ENCODE measurements at places on chromosomes 11 and 22.

DNA sequence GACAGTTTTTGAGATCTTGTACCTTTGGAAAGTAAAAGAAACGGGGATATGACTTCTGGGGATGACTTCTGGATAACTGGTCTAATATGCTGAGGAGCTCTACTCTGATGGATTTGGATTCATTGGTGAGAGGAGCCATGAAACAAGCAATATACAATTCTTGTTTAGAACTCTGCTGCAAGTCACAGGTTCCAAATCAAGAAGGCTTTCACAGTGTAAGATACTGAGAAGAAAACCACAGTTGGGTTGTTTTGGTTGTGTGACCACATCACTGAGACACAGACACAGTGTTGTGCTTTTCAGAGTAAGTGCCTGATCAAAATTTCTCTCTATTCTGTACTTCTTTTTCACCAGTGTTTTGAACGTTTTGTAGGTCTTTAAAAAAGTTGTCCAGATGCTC lies 13.1 kb upstream of the UCP2 start:
- DNase-seq: no peak

DNA sequence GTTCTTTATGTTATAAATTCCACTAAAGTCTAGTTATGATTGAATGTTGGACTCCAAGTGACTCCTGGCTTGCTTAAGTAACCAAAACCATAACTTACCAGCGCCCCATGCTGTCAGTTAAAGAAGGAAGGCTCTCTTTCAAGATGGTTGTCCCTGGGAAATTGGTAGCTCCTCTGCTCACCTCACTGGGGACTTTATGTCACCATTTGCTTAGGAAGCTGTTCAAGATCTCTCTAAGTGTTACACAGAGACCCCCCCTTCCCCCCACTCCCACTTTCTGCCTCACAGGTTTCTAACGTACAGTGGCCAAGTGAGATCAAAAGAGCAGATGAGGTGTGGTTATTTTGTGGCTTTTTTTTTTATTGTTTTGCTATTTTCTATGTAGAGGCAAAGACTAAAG lies 301.8 kb downstream of the AASDHPPT start:
- no peak for DNase-seq

DNA sequence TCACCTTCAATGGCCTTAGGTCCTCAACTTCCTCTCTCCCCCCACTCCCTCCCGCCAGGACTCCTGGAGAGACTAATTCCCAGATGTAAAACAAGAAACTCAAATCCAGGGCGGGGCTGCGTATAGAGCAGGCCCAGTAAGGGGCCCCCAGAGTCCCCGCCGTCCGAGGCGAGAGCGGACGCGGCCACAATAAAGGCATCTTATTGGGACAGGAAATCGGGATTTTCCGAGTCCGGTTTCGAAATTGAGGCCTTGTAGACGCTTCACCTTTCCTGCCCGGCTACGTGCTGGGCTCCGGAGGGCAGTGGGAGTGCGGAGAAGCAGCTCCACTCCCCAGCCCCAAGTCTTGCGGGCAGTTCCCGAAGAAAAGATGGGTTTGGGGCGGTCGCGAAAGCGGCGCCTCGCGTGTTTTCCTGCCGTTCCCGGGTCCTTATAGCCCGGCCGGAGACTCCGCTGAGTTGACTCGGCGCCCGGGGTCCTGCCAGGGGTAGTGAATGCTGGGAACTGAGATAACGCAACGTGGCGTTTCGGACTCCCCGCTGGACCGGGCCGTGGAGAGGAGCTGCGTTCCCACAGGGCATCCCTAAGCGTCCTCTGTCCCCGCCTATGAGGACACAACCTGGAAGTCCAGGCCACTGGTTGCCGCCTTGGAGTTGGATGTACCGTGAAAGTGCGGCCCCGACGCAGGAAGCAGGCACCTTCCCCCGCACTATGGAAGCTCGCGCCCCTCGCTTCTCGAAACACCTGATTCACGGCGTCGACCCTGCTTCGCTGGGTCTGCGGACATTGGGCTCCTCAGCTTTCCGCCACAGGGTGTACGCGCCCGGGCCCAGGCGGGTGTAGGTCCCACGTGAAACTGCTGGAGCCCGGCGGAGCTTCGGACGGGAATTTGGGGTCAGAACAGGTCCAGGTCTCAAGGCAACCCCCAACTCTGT lies 4.8 kb upstream of the CHRM1 start:
- no peak for DNase-seq

DNA sequence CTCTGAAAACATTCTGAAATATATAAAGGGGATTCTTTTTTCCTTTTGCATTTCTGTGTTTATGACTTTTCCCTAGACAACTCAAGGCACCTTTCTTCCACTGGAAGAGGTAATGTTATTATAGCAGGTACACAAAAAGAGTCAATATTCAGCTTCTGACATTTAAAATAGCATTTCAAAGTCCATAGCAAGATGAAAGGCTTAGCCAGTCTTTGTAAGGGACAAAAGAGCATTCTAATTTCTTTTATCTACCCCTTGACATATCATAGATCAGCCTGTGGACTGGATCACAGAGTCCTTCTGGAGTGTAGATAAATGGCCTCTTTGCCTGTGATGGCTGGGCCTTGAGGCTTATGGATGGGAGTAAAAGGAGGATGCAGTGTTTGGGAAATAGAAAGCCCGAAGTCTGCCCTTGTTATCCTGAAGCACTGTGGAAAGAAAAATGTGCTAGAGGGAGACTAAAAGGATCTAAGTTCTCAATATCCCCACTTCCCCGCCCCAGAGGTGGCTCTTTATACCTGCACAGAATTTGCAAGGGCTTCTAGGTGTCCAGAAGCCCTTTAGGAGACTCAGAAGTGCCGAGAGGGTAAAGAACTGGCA lies 1.6 kb upstream of the HEPACAM start:
- no peak for DNase-seq

DNA sequence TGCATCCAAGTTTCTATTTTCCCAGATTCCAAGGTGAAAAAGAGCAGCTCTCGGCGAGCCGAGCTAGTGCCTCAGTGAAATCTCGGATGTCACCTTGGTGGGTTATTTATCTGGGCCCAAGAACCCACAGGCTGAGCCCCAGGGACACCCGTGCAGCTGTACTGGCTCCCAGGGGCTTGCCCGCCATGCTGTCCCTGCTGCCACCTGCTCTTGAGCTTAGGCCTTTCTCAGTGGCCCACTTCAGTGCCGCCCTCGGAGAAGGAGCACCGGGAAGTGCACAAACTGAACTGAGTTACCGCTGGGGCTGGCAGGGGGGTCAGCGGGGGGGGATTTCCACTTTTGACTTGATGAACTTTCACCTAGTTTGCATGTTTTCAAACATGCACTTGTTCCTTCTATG lies 27.9 kb downstream of the CPT1A start:
- DNase-seq: no peak

DNA sequence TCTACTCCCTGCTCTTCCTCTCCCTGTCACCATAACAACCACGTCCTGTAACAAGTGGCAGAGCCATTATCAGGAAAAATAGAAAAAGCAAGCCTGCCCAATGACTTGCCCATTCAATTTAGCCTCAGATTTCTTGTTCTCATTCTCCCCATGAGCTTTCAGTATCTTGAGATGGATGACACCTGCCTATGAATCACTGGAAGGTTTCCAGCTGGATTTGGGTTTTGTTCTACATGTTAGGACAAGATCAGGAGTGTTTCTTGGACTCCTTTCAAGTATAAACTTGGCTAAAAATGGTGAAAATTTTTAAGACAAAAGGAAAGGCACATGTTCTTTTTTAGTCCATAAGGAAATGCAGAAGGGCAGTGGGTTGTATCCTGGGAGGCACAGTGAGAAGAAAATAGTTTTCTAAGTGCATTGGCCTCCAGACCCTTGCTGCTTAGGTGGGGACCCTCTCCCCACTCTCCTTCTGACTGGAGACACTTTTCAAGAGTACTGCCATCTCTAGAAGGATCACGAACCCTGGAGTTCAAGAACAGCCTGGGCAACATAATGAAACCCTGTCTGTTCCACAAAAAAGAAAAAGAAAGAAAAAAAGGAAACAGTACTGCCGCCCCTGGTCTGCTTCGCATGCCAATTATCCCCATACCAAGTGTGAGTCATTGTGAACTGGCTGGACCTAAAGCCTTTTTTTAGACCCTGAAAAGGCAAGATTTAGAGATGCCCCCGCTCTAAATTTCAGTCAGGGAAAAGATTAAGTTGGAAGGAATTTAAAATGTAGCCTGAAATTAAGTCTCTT lies 51.0 kb downstream of the MTNR1B start:
- no peak for DNase-seq

- DNase-seq: no peak
These were observed 7.2 kb downstream of the CRELD2 start for GRCh38 chr22:49925525-49926128.

DNA sequence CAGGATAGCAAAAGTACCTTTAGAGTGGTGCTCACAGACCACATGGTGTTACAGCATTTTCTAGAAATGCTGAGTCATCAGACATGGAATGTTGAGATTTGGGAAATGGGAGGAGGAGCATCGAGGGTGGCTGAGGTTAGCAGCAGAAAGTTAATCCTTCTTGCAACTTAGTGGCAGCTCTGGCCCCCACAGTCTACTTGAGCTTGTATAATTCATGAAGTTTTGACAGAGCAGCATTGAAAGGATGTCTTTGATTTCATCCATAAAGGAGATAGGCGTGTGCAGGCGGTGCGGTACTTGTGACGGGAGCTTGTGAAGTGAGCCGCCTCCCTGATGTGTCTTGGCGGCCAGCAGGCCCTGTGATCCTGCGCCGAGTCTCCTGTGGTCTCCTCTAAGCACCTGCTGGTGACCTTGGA lies 330.5 kb downstream of the TBC1D22A start:
- no peak for DNase-seq

DNA sequence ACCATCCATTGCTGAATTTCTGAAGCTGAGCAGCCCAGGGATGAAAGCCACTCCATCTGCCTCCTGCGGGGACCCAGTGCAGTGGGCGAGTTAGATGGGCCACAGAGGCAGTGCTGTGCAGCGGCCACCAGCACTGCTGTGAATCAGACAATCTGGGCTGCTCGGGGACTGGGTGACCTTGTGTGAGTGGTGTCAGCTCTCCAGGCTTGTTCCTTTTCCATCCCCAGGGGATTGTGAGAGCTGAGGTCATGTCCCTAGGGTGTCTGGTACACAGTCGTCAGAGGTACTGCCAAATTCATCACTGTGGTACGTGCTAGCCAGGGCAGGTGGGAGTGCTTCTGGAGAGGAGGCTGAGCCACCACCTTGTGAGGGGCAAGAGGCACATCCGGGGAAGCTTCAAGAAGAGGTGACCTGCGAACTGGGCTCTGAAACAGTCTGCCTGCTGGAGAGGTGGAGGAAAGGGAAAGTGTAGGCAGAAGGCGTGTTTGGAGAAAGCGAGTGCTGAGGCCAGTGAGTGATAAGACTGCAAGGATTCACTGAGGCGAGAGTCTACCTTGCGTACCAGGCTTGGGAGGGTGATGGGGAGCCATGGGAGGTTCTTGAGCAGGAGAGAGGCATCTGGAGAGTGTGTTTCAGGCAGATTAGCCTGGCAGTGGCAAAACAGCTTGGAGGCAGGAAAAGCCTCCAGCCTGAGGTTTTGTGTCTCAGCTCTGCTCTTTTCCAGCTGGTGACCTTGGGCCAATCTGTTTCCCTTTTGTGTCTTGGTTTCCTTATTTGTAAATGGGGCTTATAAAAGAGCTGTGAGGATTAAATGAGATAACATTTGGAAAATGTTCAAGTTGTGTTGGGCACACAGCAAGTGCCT lies 22.7 kb downstream of the CACNA1I start:
- no peak for DNase-seq

DNA sequence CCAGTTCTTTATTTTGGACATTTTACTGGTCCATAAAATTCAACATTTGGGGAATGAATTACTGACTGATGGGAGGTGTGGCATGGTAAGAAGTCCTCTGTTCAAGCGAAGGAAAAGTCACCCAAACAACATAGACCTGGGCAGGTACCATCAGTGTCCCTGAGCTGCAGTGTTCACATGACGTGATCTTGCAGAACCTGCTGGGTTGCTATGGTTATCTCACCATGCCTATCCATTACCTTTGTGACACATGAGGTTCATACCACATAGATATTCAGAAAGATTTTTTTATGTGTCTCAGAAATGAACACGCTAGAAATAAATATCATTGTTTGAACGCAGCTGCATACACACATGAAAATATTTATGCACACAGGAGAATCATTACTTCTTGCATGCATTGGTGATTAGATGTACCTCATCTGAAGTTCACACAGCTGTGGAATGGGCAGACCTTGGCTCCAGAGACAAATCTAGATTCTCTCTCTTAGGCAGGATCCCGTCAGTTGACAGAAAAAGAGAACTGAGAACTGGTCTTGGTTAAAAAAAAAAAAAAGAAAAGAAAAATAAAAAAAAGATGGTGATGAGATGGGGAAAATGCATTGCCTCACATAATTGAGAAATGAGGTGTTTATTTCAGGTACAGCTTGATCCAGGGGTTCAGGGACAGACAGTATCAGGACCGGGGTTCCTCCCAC lies 21.4 kb upstream of the RCN1 start:
- no peak for DNase-seq

- no peak for DNase-seq
These were observed 26.9 kb downstream of the RNF214 start for GRCh38 chr11:117259417-117259816.

GRCh38 chr11:34240150-34240494 lies 117.7 kb downstream of the ABTB2 start:
- DNase-seq: no peak

DNA sequence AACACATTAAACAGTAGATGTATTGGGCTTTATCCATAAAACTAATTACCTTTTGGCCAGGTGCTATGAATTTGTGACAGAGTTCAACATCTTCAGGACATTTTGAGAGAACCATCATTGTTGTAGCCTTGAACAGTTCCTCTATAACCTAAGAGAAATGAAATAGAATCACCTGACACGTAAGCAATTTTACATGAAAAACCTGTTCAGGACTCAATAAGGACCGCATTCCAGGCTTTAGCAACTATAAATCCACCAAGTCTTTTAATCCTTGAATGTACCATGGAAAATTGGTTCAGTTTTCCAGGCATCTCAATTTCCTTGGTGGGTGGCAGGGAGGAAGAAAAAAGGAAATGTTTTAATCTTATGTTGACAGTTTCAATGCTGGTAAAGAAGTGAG lies 60.9 kb upstream of the GAB2 start:
- DNase-seq: no peak

DNA sequence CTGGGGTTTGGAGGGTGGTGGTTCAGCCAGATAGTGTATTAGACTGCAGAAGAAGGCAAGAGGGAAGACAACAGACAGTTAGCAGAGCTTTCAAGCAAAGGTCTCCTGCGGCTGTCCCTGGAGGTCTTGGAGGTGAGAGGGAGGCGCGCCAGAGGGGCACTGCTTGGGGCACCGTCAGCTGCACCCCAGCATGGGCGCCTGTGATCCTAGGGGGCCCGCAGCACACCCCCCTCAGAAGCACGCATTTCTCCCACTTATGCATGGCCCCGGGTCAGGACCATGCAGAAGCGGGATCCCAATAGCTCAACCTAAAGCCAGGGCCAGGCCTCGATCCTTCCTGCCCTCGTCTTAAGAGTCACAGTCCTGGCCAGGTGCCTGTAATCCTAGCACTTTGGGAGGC lies 26.5 kb downstream of the FGF4 start:
- DNase-seq: no peak

GRCh38 chr11:44813401-44813800 lies 86.6 kb downstream of the TSPAN18 start:
- no peak for DNase-seq

DNA sequence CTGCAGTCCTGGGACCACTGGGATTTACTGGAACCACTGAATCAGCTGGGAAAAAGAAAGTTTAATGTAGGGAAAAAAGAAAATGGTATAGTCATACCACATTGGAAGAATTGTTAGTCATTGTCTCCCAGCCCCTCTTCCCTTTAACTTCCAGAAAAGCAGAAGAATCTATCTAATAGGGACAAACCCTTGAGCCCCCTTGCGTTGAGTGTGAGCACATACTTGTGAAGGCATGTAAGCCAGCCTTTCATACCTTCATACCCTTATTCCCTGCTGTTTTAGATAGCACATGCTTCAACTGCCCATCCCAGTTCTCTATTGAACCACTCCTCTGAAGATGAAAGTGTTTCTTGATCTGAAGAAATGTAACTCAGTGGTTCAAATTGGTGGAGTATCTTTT lies 6.6 kb downstream of the TREH start:
- DNase-seq: no peak

Measured in NCI-H2107 (cell line).